ENCODE measurements at places on chromosomes 4 and X.

- DNase-seq = no peak
These were observed 33.7 kb upstream of the MSL3 start for GRCh38 chrX:11724122-11725017.

DNA sequence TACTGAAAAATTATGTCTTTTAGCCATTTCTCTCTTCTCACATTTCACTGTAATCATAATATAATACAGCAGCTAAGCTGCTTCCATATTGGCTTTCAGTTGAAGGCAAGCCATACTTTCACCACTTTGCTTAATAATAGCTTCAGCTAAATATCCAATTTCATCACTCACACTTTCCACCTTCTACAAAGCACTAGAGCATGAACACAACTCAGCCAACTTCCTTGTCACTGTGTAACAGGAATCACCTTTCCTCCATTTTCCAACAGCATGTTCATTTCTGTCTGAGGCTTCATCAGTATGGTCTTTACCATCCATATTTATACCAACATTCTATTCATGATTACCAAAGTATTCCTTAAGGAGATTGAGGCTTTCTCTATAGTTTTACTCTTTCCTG, 219.8 kb upstream of the CTSO start:
- no peak for DNase-seq

DNA sequence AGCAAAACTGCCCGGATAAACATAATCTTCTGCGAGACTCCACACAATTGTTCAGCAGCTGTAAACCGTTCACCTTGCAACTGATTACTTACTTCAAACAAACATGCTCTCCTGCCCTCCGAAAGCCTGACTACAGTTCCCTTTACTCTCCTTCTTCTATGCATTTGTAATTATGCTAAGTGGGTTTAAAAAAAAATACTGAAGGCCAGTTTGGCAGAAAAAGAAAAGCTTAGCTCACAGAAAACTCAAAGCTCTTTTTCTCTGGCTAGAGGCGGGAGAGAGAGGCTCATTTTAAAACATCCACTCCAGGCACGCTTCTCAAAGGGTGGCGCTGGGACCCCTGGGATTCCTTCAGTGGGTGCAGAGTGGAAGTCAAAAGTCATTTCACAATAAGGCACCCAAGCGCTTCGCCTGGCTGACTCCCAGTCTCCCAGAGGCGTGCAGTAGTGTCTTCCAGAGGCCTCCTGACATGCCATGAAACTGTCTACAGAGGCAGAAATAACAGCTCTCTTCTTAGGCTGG, 1.9 kb downstream of the DHRSX start:
- DNase-seq = no peak

DNA sequence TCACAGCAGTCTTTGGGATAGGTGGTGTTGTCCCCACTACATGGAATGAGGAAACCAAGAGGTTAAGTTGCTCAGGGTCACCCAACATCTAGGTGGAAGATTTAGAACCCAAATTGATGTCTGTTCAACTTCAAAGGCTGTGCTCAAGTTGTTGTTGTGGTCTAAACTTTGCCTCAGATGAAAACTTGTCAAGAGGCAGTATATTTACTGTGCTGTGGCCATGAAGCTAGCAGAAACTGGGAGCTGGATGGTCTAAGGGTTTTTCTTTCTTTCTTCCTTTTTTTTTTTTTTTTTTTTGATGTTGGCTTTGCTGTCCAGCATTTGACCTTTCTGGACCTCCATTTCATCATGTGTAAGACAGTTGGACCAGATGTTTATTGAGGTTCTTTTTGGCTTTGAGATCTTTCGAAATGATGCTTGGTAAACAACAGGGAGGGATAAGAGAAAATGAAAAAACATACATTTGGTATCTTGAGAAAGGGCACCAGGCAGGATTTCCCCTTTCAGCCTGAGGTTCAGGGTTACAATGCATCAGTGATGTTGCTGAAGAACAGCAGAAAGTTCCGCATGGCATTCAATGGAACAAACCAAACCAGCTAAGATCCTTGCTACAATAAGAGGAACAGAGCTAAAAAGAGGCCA, 166.2 kb upstream of the RPS6KA3 start:
- no peak for DNase-seq

DNA sequence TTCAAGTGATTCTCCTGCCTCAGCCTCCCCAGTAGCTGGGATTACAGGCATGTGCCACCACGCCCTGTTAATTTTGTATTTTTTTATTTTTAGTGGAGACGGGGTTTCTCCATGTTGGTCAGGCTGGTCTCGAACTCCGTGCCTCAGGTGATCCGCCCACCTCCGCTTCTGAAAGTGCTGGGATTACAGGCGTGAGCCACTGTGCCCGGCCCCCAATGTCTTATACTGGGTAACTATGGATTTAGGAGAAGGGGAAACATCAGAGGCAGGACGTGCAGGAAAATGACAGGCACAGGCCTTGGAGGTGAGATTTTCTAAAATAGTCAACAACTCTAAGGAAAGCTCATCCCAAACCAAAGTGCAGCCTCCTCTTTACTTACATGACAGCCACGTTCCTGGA, 11.1 kb upstream of the TSPYL2 start:
- DNase-seq = no peak

- no peak for DNase-seq
These were observed 36.6 kb upstream of the PAQR3 start for GRCh38 chr4:78975865-78976264.

- DNase-seq = no peak
These were observed 16.0 kb downstream of the ARHGAP10 start for GRCh38 chr4:147747787-147748454.

GRCh38 chr4:150950657-150951288, 64.3 kb downstream of the LRBA start:
- DNase-seq = no peak

GRCh38 chr4:145404761-145405160, 76.9 kb upstream of the SMAD1 start:
- DNase-seq = no peak

DNA sequence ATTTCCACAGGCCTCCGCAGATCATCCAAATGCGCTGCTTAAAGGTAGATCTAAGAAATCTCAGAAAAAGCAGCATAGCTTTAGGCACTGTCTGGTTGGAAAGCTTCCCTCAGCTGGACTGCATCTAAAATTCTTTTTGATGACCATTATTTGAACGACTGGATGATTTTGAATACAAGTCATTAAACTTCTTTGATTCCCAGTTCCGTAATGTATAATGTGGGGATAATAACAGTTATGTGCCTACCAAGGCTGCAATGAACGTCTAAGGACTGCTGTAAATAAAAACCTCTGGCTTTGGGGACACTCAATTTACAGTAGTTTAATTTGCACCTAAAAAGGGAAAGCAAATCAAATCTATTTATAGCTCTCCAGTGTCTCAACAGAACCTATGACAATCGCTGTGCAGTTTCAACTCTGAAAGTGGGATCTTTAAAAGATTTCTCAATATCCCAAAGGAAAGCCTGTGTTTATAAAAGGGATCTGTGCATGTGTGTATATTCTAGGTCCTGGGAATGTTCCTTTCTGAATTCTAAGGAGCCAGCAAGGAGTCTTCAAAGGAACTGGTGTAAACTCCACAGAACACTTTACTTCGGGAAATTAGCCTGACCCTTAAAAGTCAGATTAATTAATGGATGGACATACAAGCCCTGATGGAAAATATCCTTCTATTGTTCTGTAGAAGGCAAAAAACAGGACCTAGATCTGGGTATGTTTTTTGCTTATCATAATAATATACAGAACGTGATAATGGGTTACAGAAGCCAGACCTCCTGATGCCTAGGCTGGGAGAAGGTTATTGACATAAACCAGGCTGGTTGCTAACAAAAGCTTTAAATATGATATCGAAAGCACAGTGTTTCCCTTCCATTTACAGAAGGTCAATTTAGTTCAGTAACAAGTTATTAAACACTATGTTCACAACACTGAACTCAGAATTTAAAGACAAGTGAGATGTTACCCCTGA, 53.4 kb downstream of the AFAP1 start:
- DNase-seq = no peak

- DNase-seq = no peak
These were observed 298.5 kb upstream of the AADAT start for GRCh38 chr4:170388255-170388654.

DNA sequence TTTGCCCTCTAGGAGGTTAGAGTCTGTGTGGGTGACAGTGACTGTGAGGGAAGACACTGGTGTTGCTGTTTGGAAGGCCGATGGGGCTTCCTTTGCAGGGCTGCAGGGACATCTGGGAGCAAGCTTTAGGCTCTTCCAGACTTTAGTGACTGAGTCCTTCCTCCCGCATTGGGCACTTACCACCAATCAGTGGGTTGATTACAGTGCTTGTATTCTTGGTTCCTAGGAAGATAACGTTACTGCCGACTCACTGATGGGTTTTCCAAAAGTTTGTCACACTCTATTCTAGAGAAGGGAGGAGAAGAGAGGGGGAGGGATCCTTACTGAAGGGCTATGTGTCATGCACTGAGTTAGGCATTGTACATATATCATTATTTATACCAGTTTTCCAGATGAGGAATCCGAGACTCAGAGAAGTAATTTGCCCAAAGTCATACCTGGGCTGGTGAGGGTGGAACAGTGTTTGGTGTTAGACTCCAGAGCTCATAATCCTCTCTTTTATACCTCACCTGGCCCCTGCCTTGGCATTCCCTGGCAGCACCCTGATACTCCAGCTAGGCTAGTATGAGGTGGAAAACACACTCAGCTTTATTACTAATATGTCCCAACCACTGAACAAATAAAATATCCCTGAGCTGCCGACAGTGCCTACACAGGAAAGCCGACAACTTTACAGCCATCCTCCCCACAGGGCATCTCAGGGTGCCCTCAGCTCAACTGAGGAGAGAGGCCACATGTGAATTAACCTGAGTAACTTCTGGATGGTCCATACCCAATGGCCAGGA, 3.8 kb downstream of the CHST7 start:
- DNase-seq = no peak

DNA sequence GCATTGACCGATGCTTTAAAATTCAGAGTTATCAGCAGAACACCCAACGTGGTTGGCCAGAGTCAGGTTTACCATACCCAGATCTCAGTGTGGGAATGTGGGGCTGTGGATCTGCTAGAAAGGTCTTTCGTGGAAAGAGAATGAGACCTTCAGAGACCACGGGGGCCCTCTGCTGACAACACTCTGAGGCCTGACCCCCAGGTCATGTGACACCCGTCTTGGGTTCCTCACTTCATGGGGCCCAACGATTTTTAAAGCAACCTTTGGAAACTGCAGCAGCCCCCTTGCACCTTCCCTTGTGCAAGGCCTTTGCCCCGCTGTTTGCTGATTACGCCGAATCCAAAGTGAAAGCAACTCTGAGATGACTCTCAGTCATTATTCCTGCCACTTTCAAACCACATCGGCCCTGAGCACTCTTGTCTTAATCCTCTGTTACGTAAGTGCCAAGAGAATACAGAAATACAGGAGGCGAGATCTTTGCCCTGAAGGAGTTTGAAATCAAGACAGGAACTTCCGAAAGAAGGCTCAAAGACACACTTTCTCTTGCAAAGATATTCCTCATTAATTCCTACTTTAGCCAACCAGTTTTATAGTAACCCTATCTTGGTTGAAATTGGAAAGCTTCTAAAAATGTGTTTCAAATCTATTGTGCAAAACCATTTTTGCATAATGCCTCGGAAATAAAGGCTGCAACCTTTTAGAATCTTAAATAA, 88.3 kb downstream of the EVC2 start:
- no peak for DNase-seq

- DNase-seq = no peak
These were observed 50.6 kb downstream of the VGLL1 start for GRCh38 chrX:136582624-136583023.
